ENCODE measurements at places on chromosomes 1 and 21.

- no peak for DNase-seq
Observed at GRCh38 chr1:184664042-184664660, 90.5 kb downstream of the EDEM3 start.

- no peak for DNase-seq
Observed at GRCh38 chr1:231584117-231584516, 42.5 kb upstream of the DISC1 start.

DNA sequence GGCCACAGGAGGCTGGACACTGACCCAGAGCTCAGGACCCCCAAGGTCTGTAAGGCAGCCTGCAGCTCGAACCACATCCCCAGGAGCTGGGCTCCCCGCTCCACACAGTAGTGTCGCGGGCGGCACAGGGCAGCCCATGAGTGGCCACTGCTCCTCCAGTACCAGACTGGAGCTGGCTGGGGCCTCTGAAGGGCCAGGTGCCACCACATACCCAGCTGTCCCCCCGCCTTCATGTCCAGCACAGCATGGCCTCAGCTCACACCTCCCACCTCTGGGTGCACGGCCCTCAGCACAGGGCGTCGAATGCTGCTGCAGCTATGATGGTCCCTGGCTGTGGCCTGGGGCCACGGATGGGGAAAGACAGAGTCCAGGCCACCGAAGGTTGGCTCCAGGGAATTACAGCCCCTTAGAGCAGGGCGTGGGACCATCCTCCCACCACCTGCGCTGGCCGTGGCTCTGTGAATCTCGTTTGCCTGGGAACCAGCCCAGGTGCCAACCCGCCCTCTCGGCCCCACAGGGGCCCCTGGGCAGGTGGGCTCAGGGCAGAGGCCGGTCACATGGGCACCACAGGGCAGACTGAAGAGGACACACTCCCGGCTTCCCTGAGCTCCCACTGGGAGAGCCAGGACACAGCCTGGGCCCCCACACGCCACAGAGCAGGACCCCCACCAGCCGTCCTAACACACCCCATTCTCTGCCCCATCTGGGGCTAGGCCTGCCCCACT, 2.1 kb upstream of the TNFRSF4 start:
- DNase-seq = no peak

DNA sequence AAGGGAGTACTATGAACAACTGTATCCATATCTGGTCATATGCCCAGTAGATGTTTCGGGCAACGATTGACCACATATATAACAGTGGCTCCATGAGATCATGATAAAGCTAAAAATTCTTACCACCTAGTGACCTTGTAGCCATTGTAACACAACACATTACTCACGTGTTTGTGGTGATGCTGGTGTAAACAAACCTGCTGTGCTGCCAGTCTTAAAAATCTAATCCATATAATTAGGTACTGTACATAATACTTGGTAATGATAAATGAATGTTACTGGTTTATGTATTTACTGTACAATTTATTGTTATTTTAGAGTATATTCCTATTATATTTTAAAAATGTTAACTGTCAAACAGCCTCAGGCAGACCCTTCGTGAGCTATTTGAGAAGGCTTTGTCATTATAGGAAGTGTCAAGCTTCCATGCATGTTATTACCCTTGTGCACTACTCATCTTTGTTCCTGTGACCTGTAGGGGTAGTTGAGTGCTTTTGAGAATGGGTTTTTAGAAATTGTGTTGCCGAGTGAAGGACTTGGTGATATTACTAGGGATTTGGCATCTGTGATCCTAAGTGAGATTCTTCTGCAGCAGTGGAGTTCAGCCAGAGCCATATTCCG, 23.6 kb downstream of the DIP2A start:
- DNase-seq = no peak

DNA sequence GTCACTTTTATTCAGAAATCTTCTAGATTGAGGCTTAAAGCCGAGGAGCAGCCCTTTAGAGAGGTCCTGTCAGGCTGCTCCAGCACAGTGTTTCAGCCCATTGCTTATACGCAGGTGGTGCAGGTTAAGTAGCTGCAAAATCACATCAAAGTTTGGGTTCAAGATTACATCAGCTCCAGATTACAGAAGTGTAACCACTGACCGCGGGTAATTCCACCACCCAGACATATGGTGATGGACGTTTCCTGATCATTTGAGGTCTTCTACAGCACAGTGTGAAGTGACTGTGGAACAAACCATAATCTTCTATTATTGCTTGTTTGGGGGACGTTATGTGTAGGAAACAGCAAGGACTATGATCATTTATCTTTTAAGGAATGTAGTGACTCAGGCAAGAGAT, 11.8 kb downstream of the C1orf115 start:
- DNase-seq = no peak

DNA sequence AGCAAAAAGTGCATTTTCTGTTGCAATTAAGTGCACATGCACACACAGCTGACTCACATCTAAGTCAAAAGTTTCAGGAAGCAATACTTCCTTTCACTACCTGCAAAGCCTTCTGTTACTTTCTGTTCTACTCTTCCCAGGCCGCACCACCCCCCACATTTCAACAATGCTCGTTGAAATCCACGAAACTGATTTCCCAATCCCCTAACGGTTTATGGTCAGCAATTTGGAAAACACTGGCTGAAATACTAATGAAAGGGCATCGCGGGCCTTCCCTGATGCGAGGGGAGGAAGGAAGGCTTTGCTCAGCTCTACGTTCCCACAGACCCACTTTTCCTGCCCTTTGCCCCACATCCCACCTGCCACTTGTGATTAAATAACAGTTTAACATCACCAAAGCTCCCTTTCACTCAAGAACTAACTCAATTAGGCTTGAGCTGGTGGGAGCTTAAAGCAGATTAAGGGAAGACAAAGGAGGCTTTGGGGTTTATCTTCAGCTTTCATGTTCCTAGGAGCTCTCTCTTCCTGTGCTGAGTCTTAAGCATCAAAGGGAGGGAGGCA, 243.2 kb upstream of the RAB4A start:
- no peak for DNase-seq

DNA sequence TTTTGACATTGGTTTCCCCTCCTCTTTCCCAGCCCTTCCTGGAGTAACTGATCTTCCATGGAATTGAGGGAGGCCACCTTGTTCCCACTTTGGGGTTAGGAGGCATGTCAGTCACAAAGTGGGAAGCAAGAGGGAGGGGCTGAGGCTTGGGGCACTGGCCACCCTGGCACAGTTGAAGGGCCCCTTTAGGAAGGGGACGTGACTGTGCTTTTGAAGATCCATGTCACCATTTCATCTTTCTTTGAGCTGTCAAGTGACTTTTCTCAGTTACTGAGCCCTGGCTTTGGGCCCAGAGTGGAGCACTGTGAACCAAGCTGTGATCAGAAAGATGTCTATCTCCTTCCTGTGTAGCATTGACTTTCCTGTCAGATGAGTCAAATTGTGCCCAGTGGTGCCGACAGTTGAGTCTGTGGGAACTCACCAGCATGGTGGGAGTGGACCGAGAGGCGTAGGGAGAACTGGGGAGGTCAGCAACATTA, 38.5 kb upstream of the TDRD10 start:
- DNase-seq = peak; percentile 46

Measured in GM12878 (cell line).